Fibroblast of gingiva (primary cell): ENCODE measurements at places on chromosomes 13 and 19.

DNA sequence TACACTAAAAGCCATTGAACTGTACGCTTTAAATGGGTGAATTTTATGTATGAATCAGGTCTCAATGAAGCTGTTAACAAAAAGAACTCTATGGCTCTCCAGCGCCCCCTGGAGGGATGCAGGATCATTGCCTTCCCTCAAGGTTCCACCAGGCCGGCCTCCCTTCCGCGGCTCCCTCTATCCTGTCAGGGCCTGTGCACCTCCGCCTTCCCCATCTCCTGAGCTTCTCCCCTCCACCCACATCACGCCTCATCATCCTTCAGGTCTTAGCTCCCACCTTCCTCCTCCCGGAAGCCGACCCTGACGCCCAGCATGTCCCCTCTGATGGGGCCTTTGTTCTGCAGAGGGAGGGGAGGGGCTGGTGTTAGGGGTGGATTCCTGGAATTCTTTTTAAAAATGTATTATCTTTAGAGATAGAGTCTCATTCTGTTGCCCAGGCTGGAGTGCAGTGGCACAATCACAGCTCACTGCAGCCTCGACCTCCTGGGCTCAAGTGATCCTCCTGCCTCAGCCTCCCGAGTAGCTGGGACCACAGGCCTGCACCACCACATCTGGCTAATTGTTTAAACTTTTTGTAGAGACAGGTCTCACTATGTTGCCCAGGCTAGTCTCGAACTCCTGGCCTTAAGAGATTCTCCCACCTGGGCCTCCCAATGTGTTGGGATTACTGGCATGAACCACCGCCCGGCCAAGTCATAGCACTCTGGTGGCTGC is 27.7 kb downstream of the MEIS3 start:
- peak; percentile 57 for DNase-seq

GRCh38 chr13:28822151-28822550 is 2.0 kb downstream of the MTUS2 start:
- DNase-seq: no peak

DNA sequence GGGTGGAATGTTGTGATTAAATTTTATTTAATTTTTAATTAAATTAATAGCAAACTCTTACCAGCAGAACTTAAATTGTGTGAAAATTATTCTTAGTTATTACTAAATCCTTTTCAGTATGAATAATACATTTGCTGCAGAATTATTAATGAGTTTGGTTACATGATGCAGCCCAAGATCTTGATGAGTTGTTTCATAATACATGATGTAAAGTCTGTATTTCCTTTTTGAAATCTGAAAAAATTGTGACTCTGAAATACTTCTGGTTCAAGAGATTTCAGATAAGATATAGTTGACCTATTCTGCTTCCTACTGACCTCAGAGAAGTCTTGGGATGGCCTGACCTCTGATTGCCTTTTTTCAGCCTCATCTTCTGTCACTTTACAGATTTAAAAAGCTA is 11.1 kb downstream of the SAE1 start:
- no peak for DNase-seq

DNA sequence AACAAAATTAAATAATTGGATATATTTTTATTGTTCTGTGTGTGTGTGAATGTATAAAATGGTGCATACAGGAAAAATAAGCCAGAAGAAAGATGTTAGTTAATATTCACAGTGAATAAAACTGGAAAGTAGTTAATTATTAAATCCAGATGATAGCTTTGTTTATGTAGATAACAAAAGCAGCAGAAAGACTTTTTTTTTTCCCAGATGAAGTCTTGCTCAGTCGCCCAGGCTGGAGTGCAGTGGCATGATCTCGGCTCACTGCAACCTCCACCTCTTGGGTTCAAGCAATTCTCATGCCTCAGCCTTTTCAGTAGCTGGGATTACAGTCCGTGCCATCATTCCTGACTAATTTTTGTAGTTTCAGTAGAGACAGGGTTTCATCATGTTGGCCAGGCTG is 140.1 kb downstream of the ZNF486 start:
- no peak for DNase-seq

DNA sequence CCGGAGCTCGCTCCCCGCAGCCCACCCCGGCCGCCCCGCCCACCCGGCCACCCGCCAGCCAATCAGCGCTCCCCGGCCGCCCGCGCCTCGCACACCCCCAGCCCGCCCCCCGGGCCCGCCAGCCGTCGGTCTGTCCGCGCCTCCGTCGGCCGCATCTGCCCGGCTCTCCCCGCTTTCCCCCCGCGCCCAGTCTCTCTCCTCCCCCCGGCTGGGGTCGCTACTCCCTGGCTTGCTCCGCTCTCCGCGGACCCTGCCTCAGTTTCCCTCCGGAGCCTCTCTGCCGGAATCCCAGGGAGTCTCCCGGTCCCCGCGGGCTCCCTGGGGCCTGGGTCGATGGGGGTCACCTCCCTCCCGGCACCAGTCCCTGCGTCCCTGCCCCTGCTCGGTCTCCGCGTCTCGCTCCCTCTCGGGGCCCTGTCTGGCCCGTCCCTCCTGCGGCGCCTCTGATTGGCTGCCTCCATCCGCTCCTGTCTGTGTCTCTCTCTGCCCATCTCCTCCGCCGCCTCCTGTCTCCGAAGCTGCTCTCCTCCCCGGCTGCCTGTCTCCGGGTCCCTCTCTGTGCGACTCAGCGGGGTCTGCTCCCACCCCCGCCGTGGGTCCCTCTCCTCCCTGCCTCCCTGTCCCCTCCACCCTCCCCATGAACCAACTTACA is 484 bp downstream of the IL11 start:
- peak; percentile 27 for DNase-seq

DNA sequence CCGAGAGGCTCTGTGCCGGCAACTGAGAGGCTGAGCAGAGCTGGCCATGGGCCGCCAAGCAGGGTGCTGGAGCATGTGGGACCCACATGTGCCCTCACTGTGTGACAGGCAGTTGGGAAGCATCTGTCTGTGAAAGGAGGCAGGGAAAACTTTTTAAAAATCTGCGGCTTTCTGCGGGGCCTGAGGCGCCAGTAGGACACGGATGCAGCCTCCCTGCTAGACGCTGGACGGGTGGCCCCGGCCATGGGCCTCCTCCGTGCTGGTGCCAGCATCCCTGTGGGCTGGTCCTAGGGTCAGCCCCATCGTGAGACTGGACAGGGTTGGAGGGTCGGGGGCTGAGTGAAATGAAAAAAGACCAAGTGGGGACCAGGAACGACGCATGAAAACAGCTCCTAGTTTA is 20.9 kb upstream of the DCUN1D2 start:
- DNase-seq: no peak

GRCh38 chr13:49303533-49304252 is 56.0 kb downstream of the CDADC1 start:
- no peak for DNase-seq

DNA sequence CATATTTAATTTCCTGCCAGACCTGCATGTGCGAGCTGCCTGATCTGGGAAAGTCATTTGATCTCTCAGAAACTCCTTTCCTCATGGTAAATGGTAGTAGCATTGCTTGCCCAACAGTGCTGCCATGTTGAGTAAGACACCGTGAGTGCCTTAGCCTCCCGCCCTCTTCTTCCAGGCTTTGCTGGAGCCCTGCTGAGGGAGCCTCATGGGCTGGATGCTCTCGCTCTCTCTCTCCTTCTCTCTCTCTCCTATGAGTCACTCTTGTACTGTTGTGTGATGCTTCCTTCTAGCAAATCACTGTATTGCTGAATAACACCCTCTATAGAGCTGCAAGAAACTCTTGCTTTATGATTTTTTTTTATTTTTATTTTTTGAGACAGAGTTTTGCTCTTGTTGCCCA is 365.5 kb downstream of the UQCRFS1 start:
- DNase-seq: peak; percentile 22

DNA sequence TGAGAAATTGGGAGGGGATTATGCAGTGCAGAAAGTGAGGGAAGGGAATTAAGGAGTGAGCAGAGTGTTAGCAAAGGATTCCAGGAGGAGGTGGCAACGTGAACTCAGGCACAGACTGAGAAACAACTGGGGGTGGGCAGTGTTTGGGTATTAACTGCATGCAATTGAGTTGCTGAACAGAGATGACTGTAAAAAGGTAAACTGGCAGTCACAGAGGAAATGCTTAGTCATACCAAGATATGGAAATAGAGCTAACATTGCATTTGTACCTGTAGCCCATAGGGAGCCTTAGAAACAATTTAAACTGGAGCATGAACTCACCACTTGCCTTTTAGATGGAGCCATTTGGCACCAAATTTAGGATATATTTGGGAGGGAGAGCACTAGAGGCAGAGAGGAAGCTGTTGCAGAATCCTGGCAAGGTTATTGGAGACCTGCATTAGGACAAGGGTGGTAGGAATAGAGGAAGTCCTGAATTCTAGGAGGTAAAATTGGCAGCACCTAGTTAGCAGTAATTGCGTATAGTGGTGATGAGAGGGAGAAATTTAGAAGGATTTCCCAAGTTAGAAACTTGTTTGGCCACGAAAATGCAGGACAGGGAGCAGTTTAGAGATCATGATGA is 100.6 kb upstream of the FRY start:
- DNase-seq: no peak

GRCh38 chr13:80452279-80452678 is 111.4 kb upstream of the SPRY2 start:
- no peak for DNase-seq

DNA sequence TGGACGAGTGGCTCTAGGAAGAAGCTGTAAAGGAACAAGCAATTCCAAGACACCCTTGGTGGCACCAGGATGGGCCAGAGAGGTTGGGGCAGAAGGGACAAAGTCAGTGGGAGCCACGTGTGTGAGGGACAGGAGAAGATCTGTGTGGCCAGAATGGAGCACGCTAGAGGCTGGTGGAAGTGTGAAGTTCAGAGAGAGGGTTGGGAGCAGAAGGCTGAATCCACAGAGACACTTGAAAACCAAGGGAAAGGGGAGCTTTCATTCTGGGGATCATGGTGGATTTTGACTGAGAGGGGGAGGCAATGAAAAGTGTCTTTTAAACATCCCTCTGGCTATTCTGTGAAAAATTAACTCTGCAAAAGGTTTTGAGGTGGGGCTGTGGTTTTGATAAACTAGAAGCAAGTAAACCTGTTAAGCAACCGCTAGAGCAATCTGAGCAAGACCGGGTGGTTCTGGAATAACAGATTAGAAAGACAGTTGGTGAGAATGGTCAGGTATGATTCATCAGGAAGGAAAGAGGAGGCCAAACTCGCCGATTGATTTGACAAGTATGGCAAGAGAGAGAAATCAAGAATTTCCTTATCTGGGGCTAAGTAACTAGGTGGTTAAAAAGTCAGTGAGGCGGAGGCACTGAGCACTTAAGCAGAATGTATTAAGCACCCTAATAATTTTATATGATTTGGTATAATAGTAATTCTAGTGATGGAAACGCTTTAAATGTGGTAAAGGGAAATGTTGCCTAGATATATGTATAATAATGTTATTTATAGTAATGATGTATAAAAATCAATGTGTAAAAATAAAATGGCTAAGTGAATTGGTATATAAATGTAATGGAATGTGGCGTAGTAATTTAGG is 140.0 kb downstream of the MYO16 start:
- DNase-seq: no peak

DNA sequence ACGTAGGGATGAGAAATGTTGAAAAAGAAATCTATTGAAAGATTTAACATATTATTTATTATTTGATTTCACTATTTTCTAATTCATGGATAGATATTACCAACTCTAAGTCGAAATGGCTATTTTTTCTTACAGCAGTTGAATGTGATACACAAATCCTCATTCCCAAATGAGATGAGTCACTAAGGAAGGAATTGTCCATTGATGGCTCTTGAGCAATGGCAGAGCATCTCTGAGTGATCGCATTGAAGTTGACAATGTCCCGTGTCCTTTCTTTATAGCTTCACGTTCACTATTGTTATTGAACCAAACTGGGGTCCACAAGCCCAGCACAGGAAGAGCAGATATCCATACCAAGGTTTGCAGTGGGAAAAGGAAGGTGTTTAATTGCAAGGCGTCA is 648.3 kb upstream of the SPRY2 start:
- peak; percentile 18 for DNase-seq

DNA sequence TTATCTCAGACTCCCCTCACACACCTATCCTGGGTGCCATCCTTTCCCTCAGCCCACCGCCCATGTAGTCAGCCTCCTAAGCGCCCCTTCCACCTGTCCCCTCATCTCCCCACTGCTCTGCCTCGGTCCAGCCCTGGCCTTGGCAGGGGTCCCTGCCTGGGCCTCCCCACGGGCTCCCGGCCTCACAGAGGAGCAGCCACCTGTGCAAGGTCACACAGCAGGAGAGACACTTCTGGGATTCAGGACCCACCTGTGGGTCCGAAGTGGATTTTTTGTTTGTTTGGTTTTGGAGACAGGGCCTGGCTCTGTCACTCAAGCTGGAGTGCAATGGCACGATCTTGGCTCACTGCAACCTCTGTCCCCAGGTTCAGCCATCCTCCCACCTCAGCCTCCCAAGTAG is 713 bp upstream of the UPK1A start:
- DNase-seq: no peak

DNA sequence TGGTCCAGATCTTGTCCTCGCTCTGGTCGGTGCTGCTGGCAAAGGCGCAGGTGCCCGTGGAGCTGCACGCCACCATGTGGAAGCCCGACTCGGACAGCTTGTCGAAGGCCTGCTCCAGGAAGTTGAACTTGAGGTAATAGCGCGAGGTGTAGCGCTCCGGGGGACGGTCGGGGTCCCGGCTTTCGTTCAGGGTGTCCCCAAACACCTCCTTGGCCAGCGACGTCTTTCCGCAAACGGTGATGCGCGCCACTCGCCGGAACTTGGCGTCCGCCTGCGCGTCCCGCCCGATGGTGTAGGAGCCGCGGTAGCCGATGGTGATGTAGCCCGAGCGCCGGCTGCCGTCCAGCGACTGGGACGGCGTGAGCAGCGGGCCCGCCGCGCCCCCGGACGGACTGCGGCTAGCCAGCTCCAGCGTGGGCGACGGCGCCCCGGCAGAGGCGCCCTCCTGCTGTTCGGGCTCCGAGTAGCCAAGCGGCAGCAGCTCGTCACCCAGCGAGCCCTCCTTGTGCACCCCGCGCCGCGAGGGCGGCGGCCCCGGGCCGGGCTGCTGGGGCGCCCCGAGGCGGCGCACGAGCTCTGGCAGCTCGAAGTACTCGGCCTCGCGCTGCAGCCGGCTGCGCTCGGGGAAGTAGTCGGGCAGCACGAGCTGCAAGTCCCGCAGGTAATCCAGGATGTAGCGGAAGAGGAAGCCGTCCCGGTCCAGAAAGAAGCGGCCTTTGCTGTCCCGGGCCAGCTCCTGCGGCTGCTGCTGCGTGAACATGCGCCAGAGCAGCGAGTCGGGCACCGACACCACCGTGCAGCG is 801 bp downstream of the KCTD12 start:
- peak; percentile 81 for DNase-seq

DNA sequence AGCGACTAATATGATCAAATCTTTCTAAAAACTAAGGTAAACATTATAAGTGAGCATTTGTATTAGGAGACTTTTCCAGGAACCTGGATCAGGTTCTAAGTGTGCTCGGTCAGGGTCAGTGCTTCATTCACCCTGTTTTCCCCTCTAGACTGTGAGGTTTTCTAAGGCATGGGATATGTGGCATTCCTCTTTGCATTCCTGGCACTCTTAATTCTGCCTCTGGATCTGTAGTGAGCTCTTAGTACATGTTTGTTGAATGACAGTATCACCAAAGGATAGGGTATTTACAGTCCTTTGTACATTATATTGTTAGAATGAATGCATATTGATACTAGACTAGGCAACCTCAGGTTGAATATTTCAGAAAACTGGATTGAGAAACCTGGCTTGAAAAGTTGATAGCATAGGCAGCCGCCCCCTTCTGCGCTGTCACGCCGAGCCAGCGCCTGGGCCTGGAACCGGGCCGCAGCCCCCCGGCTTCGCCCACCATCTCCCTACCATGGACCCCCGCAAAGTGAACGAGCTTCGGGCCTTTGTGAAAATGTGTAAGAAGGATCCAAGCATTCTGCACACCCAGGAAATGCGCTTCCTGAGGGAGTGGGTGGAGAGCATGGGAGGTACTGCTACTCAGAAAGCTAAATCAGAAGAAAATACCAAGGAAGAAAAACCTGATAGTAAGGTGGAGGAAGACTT is 156.5 kb downstream of the KCNRG start:
- no peak for DNase-seq

- no peak for DNase-seq
These were observed 20.4 kb downstream of the LMTK3 start for GRCh38 chr19:48490981-48491792.
